KBM-7 (cell line): ENCODE measurements at places on chromosomes 11 and 22.

DNA sequence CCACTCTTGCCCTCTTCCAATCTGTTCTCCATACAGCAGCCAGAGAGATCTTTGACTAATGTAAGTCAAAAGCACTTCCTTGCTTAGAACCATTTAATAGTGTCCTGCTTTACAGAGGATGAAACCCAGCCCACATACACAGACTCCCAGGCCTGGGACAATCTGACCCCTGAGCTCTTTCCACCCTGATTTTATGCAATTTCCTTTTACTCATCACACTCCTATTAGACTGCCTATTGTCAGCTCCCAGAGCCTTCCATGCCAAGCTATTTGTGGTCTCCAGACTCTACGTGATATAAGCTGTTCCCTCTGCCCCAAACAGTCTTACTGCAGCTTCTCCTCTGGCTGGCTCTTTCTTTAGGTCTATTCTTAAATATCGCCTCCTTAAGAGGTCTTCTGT, 28.1 kb downstream of the ME3 start:
- no peak for DNase-seq

- no peak for DNase-seq
Observed at GRCh38 chr11:70740488-70740851, 342.1 kb downstream of the CTTN start.

DNA sequence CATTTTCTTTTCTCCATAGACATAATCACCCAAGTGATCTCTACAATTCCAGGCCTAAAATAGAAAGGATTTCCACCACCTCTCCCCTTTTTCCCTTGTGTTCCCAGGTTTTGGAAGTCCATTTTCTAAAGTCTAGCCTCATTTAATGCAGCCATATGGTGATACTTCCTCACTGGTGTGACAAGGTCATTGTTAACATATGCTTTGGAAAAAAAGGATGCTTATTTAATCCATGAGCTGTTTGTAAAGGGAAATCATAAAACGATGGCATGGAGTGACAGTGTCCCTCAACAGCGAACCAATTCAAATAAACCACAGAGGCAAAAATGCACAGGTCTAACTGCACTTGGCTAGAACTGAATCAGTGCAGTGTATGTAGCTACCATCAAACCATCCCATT, 26.6 kb downstream of the GRIA4 start:
- no peak for DNase-seq

DNA sequence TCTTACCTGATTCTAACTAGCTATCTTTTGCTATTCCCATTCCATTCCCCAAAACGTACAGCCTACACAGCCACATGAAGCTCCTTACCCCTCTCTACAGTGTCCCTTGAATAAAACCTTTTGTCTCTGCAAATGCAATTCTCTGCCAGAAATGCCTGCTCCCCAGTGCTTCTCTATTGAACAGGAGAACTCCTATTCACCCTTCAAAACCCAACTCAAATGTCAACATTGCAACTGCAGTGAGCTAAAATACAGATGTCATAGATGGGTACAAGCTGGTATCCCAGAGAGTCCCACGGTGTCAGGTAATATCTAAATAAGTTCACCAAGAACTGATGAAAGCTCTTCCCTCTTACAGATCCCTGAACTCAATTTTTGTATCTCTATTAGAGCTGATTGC, 421.7 kb downstream of the INSC start:
- no peak for DNase-seq

- no peak for DNase-seq
Observed at GRCh38 chr11:29309992-29310391, 706.8 kb downstream of the KCNA4 start.

DNA sequence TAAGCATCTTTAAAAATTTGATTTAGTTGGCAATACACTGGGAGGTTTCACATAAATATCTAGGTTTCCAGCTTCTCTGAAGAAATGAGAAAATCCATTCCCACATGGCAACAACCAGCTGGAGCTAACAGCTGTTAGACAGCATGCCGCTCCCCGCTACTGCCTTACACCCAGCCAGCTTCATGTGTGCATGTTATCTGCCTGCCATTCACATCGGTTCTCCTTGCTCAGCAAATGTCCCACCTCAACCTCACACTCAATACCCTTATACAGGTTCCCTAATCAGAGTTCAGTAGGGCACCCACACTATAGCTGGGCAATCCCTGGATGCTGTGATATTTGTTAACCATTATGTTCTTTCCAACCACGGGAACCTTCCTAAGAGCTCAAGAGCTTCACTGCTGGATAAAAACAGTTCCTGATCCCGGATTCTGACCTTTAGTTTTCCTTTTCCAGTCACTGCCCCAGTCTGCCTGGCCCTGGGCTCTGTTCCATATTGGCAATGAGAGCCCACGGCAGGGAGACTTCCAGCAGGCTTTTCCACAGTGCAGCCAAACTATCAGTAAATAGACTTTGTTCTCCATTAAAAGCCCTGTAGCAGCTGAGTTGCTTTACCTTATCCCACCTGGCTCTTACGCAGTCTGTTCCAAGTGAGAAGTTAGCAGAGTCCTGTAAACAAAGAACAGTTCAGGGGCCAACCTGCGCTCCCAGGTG, 8.6 kb downstream of the RPUSD4 start:
- DNase-seq: no peak

DNA sequence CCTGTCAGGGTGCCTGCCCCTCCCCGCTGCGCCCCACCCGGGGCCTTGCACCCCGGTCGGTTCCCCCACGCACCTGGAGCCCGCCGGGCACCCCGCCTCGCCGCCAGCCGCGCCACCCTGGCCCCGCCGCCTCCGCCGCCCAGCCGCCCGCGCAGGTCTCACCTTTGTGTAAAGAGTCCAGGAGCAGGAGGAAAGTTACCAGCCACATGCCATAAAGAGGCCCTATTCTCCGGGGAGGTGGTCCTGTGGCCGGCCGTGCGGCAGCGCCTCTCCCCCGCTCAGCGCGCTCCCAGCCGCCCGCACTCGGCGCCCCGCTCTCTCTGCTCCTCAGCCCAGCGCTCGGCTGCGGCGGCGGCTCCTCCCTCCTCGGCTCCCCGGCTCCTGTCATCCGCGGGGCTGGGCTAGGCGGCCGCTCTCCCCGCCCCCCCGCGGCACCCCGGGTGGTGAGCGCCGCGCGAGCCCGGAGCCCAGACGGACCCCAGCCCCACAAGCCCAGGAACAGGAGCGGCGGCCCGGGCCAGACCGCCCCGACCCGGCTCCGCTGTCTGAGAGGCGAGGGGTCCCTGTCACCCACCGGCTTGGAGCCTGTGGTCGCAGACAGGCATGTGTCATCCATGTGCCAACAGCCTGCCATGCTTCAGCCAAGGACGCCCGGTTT, at the start of gene DSCAML1:
Gene DSCAML1, minus strand, starts transcription at position 345 of the 658 bp plus-strand sequence. Its CDS starts 137 bp downstream, at position 208.
- no peak for DNase-seq
